ENCODE measurements at places on chromosomes 11 and 22.

DNA sequence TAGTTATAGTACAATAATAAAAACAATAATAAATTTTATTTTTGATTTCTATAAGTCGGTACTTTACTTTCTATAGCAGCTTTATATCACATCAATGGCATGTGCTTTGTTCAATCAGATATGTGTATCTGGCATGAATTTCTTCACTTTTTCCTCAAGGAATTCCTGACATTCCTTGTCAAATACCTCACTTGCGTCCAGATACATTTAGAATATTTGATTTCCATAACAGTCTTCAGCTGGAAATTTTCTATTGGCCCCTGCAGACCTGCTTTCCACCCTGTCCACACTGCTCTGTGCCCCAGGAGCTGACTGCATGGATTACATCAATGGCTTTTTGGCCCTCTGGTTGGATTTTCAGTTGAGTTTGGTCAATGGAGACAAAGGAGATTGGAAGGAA lies 93.2 kb downstream of the FAR1 start:
- no peak for DNase-seq

- no peak for DNase-seq
These were observed 154.9 kb downstream of the TRPC6 start for GRCh38 chr11:101428918-101429317.

DNA sequence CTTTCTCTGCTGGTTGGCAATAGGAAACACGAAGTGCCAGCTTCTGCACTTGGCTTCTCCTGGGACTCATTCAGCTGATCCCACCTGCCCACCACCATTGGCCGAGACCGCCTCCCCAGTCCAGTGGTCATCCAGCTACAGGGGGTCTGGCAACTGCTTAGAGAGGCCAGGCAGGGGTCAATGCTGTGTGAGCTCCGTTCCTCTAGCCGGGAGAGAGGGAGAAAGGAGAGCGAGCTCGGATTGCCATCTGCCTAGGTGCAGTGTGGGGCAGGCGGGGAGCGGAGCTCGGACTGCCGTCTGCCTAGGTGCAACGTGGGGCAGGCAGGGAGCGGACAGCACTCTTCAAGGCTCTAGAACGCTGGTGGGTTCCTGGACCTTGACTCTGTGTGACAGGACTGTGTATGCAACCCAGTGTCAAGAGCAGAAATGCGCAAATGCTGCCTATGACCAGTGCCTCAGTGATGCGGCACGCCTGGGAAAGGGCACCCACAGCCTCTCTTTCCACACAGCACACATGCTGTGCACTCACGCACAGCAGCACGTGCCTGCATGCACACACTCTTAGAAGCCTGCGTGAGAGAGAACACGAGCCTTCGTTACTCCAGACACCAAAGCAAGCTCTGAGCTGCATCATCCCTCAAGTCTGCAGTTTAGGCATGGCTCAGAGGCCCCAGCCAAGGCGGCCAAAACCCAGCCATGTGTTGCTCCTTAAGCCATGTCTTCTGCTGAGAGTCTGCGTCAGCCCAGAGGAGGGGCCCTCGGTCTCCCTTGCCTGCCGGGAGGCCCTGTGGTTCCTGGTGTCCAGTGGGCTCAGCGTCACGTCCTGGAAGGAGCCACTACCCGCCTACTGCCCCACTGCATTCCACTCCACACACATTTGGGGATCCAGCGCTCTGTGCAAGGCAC lies 26.8 kb upstream of the JAM3 start:
- DNase-seq: peak; percentile 97

GRCh38 chr11:68905421-68906360 lies 2.0 kb downstream of the IGHMBP2 start:
- no peak for DNase-seq

- DNase-seq: no peak
These were observed 7.7 kb downstream of the CCS start for GRCh38 chr11:66600631-66601233.

GRCh38 chr11:6656936-6657335 lies 1.3 kb upstream of the DCHS1 start:
- DNase-seq: no peak

- DNase-seq: peak; percentile 93
These were observed 25.6 kb upstream of the TENM4 start for GRCh38 chr11:79466411-79466810.

DNA sequence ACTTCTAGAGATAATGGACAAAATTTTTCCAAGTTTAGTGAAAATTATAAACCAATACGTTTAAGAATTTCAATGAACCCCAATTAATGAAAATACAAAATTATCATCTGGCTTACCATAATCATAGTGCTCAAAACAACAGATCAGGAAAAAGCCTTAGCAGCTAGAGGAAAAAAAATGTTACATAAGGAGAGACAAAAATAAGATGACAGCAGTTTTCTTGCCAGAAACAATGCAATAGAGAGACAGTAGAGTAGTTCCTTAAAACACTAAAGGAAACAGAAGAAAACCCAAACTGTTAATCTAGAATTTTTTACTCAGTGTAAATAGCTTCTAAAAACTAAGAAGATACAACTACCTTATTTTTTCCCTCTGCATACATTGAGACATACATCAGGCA lies 341.7 kb upstream of the CHORDC1 start:
- DNase-seq: no peak

- DNase-seq: no peak
These were observed 1.2 kb downstream of the LRRC56 start for GRCh38 chr11:538431-539051.

GRCh38 chr22:44068422-44069191 lies 44.5 kb downstream of the PARVB start:
- DNase-seq: peak; percentile 28

DNA sequence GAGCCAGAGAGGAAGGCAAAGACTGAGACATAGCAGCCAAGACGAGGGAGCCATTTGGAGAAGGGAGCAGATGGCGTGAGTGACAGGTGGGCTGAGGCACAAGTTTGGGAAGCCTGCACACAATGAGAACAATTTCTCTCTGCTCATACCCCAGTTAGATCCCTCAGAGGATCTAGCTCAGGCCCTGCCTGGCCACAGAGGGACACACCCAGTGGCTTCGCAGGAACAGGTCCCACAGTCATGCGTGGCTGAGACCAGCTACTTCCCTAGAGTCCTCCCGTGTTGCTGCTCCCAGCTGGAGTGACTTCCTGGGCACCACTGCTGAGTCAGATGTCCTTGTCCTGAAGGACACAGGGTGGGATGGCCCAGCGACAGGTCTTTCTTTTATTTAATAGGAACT lies 33.4 kb upstream of the LYVE1 start:
- no peak for DNase-seq

- DNase-seq: no peak
These were observed 1.5 kb downstream of the SF1 start for GRCh38 chr11:64776875-64777274.

GRCh38 chr11:103875855-103876510 lies 160.5 kb upstream of the DDI1 start:
- DNase-seq: no peak

- peak; percentile 63 for DNase-seq
These were observed 84.4 kb downstream of the OR5AK2 start for GRCh38 chr11:57073128-57073527.

DNA sequence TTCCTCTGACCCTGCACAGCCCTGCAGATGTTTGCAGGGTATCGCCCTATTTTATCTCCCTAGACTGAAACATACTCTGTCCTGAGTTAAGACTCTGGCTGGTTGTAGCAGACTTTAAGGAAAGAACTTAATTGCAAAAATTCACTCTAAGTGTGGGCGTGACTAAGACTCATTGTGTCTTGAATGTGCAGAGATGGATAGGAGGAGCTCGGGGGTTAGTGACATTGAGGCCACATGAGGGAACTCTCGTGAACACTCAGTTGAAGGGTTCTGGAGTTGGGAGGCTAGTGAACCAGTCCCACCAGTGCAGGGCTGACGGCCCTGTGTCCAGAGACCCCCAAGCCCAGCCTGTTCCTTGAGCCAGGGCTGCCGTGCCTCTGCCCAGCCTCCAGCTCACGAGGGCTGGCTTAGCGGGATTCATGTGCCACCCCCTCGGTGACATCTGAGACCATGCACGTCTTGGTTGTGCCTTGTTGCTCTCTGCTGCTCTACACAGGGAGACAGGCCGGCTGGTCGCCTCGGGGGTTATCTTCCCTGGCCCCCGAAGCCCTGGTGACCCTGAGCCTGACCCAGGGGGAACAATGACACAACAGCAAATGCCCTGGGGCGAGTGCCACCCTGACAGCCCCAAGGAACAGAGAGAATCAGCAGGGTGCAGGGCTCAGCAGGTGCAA lies 11.4 kb upstream of the TBX1 start:
- no peak for DNase-seq

DNA sequence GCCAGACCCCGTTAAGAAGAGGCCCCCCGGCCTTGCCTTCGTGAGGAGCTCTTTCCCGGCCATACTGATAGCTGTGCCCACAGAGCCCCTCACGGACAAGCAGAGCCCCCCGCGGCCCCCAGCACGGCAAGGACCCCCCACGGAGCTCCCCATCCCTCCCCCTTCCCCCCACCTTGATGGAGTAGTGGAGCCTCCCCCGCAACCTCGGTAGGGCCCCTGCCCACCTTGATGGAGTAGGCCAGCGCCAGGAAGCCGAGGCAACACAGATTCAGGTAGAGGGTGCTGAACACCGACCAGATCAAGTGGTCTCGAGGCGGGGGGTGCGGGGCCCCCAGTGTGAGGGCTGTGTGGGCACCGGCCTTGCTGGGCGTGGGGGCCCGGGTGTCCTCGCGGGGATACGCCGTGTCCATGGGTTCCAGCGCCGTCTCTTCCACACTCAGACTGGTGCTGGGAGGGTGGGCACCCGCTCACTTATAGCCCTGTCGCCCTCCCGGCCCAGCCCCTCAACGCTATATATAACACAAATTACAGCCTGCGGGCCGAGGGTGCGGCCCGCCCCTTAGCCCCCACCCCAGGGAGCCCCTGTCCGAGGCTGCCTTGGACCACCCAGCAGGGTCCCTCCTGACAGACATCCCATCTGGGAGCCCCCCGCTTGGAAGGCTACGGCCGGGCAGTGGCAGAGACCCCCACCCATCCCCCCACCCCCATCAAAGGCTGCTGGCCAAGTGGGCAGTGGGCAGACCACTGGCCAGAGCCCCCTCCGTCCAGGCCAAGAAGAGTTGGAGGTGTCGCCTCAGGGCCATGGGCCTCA lies at the start of gene IFITM5:
TSS of gene IFITM5 (minus strand) at position 446 of the 811 bp plus-strand sequence. CDS start at position 410, 36 bp downstream.
- DNase-seq: no peak

GRCh38 chr11:104820431-104820830 lies 77.8 kb downstream of the CASP12 start:
- DNase-seq: no peak

DNA sequence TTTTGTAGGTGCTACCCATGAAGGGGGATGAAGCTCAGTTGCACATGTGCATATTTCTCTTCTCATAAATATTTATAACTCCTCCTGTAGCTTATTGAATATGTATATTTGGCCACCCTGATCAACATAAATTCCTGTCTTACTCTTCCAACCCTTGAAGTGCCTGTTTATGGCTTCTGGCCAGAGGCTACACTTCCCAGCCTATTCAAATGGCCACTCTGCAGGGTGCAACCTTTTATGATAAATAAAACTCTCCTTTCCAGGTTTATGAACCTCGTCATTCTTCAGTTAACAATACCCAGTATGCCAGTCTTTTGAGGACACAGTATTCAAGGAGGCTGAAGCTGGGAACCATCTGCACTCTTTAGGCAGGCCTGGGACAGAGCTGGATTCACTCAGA lies 2.6 kb upstream of the RTL6 start:
- no peak for DNase-seq

DNA sequence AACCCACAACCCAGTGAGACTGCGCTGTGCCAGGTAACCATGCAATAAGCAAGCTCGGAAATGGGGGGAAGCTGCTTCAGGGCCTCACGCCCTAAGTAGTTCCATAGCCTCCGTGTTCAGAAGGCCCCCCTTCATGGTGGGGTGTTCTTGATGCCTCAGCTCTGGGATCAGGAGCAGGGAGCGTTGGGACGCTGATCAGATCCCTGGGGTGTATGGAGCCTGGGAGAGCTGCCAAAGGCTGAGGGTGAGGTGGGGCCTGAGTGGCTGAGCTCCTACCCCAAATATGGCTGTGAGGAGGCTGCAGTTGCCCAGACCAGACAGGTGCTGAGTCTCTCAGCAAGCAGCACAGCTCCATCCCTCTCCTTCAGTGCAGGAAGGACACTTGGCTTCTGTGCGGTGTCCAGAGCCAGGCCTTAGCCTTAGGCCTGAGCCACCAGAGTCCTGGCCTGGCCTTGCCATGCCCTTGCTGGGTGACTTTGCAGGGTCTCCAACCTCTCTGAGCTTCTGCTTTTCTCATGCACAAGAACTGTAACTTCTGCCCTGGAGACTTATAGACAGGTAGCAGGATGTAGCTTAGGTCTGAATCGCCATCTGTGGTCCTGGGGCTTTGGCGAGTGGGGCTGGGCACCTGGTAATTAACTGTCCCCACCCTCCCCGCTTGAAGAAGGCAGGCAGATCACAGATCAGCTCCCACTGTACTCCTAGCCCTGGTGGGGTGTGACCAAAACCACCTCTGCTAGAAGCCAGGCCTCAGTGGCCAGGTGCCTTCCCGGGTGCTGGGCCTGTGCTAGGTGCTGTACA lies 5.3 kb downstream of the MMP11 start:
- peak; percentile 54 for DNase-seq

DNA sequence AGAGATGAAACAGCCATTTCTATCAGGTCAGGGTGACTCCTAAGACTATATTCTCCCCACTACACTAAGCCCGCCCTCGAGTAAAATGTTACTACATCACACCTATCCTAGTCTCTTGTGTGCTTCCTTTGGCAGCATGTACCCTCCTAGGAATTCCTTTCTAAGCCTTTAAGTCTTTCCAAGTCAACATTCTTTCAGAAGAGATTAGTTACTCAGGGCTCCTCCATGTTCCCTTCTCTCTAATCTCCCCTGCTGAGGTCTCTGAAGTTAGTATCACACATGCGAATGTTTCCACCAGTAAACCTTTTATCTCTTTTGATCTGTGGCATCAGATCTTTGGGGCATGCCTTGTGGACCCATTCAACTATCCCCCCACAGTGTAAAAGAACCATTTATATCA lies 873.7 kb upstream of the FAT3 start:
- peak; percentile 2 for DNase-seq

- DNase-seq: no peak
These were observed 19.1 kb downstream of the SEZ6L start for GRCh38 chr22:26188341-26188740.

- peak; percentile 44 for DNase-seq
These were observed 49.7 kb downstream of the LIF start for GRCh38 chr22:30196880-30197336.

GRCh38 chr11:116192509-116193210 lies 580.1 kb downstream of the BUD13 start:
- no peak for DNase-seq

GRCh38 chr22:44994399-44995104 lies 15.3 kb downstream of the PHF21B start:
- DNase-seq: no peak

GRCh38 chr22:45709866-45710265 lies 38.2 kb downstream of the ATXN10 start:
- DNase-seq: no peak

GRCh38 chr11:47111318-47111804 lies 65.3 kb downstream of the ARFGAP2 start:
- no peak for DNase-seq

All from umbilical cord (tissue), 2 donors.